Fibroblast of pulmonary artery (primary cell): ENCODE measurements at places on chromosomes 12 and 14.

DNA sequence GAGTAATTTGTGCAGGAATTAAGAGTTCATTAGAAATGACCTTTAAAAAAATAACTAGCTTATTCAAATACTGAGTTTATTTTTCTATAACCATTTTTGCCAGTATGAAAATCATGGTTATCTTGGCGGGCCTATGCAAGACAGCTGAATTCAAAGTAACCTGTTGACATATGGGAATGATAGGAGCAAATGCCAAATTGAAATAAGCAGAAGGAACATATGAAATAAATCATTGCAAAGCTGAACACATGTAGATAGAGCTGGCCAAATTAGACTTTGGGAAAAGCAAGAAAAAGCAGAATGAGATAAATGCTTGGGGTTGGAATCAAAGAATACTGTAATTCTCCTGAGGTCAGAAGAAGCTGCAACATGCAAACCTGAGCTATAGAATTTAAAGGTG, 372.5 kb downstream of the ADAMTS20 start:
- no peak for DNase-seq

GRCh38 chr12:99959549-99960170, 25.1 kb downstream of the ANKS1B start:
- DNase-seq: peak; percentile 29

DNA sequence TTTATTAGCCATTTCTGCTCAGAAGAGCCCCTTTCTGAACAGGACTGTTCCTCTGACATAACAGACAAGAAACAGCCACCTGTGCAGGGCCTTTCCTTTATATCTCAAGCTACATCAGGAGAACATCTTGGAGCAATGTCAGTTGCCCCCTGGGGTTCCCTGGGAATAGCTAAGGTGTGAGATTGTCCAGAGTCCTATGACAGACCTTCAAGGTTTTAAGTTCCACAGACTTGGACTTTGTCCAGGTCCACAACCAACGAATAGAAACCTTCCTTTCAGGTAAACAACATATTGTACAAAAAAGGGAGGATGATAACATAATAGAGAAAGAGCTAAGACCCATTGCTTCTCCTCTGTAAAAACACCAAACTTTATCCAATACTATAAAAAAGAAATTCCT, 2.9 kb downstream of the IL23A start:
- no peak for DNase-seq

DNA sequence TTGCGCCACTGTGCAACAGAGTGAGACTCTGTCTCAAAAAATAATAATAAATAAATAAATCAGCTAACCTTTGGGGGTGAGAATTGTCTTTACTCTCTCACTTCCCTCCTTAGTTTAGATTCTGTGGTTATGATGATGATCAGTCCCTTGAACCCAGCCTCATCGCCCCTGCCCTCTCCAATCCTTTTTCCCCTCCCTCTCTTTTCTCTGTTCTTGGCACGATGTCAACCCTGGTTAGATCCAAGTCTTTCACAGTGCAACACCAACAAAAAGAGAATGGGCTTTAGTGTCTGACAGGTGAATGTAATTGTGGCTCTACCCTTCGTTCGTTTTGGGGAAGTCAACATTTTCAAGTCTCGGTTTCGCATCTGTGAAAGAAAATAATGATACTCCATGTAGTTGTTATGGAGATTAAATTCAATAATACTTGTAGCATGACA, 59.0 kb downstream of the NTN4 start:
- DNase-seq: no peak

DNA sequence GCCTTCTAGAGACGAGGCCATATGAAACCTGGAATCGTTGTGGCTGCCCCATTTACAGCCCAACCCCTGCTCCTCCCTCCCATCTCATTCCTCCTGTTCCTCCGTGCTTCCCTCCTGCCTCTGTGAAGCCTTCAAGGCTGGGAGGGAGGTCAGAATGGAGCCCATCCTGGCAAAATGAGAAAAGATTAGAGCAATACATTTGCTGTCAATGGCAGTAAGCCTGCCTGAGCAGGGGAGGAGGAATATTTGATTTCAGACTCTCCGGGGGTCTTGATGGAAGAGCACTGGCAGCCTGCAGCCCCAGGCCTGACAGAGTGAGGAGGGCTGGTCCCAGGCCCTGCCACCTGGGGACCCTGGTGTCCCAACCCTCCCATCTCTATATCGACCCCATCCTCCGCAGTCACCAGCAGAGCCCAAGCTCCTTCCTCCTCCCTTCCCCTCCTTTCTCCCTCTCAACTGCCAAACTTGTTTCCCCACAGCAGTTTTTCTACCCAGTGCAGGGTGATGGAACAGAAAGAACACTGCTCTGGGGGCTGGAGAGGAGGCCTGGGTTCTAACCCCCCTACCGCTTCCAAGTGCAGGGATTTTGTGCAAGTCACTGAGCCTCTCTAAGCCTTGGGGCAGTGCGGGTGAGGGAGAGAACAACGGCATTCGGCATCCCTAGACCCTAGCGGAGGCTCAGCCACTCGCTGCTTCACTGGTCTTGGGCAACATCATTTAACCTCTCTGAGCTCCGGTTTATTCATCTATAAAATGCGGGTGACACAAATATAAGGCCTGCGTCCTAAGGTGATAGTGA, 16.0 kb upstream of the RACGAP1 start:
- no peak for DNase-seq

GRCh38 chr12:98909746-98910145, 264.7 kb downstream of the APAF1 start:
- no peak for DNase-seq

DNA sequence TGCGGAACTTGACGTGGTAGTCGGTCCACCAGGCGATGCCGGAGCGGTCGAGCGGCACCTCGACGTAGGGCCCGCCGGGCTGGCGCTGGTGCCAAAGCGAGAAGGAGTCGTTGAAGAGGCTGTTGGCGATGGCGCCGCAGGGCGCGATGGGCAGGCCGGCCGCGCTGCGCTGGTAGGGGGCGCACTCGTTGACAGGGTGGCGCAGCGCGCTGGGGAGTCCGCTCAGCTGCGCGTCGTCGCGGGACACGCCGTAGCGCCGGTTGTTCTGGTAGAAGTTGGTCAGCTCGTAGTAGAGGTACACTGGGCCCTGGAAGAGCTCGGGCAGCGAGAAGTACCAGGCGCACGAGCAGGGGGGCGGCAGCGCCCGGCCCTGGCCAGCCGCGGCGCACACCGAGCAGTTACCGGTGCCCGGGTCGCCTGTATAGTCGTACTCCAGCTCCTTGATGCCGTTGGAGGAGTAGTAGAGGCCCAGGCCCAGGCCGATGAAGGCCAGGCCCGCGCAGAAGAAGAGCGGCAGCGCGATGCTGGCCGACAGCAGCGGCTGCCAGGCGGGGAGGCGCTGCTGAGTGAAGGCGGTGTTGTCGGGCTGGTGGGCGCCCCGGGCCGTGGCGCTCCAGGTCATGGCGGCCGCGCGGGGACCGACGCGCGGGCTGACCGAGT, 482 bp downstream of the TMEM30B start:
- DNase-seq: peak; percentile 36

GRCh38 chr14:58912287-58912686, 274.5 kb downstream of the DACT1 start:
- DNase-seq: no peak

DNA sequence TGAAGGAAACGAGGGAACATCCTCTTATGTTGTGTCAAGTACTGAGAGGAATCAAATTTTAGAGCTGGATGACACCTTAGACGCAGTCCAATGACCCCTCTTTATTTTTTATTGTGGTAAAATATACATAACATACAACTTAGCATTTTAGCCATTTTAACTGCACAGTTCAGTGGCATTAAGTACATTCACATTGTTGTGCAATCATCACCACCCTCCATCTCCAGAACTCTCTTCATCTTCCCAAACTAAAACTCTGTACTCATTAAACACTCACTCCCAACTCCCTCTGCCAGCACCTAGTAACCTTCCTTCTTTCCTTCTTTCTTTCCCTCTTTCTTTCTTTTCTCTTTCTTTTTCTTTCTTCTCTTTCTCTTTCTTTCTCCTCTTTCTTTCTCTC, 97.2 kb upstream of the SLC24A4 start:
- DNase-seq: peak; percentile 3

- DNase-seq: peak; percentile 36
Observed at GRCh38 chr12:114936148-114937079, 252.4 kb upstream of the TBX3 start.

DNA sequence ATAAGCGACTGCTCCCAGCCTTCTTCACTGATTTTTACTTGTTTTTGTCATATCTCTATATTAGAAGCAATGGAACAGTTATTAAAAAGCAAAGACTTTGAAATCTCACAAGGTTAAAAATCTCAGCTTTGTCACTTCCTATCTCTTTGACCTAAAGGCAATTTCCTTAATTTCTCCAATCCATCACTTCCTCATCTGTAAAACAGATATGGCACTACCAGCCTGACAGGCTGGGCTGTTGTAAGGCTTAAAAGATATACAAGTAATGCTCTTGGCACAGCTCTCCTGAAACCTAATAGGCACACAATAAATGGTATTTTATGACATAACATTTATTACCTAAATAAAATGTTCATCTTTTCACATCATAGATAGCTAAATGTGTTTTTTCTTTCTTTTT, 25.6 kb downstream of the ATXN2 start:
- no peak for DNase-seq

- DNase-seq: no peak
Observed at GRCh38 chr14:101442451-101442850, 118.8 kb upstream of the DIO3 start.

DNA sequence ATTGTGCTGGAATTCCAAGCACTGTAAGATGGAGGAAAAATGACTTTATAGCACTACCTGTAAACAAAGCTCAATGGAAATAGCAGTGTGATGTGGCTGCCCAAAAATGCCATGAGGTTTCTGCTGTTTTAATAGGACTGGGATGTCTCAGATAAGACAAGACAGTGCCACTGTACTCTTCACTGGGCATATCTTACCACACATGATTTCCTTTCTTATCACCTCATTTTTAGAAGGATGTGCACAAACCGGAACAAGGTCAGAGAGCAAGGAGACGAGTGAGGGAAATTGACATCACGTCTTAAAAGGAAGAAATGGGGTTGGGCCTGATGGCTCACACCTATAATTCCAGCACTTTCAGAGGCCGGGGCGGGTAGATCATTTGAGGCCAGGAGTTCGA, 38.4 kb upstream of the FGD4 start:
- DNase-seq: no peak

GRCh38 chr12:121801595-121802484, 2.0 kb upstream of the SETD1B start:
- DNase-seq: peak; percentile 77

DNA sequence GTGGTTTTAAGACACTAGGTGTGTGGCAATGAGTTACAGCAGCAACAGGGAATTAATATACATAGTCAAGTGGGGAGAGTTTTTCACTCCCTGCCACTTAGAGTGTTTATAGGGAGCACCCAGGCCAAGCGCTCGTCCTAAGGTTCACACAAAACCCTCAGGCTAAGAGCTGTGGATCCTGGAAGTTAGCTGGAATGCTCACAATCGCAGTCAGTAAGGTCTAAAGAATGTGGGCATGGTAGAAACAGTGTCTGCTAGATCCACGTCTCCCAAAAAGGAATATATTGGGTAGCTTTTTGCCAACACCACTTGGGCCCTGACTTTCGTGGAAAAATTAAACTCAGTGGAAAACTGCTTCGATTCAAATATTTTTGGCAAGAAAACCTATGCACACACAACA, 36.6 kb downstream of the STAB2 start:
- no peak for DNase-seq

DNA sequence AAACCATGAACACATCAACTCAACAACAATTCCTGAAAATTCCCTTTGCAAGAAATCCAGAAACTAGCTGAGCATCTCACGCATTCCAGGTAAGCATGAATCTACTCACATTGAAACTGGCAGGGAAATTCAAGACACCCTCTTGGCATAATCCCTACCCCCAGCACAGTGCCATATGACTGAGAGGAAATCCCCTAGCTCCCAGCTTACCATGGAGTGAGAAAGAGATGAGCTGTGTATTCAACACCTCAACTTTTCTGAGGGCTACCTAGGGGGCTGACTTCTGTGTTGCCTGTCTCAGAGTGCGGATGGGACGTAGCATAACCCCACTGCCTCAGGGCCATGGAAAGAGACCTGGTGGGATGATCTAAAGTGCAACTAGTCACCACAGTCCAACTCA, 37.7 kb upstream of the GPR132 start:
- no peak for DNase-seq

DNA sequence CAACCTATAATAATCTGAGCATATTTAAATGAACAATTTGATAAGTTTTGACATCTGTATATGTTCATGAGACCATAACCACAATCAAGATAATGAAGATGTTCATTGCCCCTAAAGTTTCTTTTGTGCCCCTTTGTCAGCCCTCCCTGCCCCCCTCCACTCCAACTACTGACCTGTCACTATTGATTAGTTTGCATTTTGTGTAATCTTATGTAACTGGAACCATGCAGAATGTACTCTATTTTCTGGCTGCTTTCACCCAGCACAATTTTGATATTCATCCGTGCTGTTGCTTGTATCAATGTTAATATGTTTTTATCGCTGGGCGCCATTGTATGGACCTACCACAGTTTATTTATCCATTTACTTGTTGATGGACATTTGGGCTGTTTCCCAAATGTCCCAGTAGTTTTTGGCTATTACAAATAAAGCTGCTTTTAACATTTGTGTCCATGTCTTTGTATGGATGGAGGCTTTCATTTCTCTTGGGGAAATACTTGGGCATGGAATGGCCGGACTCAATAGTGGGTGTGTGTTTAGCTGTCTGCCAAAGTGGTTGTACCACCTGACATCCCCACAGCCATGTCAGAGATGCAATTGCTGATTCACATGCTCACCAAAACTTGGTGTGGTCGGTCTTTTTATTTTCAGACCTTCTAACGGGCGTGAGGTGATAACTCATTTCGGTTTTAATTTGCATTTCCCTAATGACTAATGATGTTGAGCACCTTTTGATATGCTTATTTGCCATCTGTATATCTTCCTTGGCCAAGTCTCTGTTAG, 38.9 kb downstream of the EML1 start:
- DNase-seq: no peak

DNA sequence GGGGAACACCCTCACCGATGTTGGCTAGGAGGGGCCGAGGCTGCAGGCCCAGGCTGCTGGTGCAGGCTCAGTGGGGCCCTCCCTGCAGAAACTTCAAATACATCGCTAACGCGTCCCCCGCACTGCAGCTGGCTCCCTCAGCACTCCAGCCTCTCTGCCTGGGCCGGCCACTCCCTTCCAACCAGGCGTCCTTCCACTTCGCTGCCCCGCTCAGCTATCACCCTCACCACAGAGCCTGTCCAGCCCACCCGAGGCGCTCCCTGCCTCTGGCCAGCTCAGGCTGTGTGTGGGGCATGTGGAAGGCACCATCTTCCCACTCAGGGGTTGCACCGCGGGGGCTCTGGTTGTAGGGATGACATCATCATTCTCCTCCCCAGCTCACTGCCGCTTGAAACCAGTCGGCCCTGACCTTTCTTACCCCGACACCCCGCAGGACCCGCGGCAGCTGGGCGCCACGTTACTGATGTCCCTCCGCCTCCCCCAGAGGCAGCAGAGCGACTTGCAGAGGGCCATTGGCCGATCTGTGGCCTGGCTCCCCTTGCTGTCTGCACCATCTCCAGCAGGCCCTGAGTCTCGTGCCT, 199.9 kb upstream of the RTL1 start:
- DNase-seq: no peak

GRCh38 chr14:20350860-20351259, 7.4 kb downstream of the PARP2 start:
- peak; percentile 41 for DNase-seq

GRCh38 chr12:39401459-39401858, 41.5 kb downstream of the KIF21A start:
- peak; percentile 63 for DNase-seq
